NCI-H2029 treated with DMSO at 0.1 percent for 48 hours (cell line): ENCODE measurements at places on chromosomes 13 and 19.
A peak's percentile ranks its signal among the peaks of the same experiment; 100 is the strongest.

DNA sequence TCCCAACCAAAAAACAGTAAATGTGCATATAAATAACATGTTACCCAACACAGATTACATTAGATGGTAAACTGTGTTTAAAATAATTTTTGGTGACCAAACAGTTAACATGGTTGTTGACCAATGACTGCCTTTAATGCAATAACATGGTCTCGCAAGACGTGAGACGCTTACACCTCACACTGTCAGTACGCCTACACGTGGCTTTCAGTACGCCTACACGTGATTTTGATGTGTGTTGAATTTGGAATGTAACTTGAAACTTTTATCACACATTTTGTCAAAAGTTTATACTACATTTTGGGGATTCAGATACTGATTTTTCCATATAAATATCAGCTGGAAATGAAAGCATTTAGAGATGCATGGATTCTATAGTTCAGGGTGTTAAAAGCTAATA, 32.0 kb downstream of the SLC7A9 start:
- no peak for DNase-seq

- no peak for DNase-seq
Measured at GRCh38 chr13:90205911-90206310, 1141.6 kb upstream of the MIR17HG start.

DNA sequence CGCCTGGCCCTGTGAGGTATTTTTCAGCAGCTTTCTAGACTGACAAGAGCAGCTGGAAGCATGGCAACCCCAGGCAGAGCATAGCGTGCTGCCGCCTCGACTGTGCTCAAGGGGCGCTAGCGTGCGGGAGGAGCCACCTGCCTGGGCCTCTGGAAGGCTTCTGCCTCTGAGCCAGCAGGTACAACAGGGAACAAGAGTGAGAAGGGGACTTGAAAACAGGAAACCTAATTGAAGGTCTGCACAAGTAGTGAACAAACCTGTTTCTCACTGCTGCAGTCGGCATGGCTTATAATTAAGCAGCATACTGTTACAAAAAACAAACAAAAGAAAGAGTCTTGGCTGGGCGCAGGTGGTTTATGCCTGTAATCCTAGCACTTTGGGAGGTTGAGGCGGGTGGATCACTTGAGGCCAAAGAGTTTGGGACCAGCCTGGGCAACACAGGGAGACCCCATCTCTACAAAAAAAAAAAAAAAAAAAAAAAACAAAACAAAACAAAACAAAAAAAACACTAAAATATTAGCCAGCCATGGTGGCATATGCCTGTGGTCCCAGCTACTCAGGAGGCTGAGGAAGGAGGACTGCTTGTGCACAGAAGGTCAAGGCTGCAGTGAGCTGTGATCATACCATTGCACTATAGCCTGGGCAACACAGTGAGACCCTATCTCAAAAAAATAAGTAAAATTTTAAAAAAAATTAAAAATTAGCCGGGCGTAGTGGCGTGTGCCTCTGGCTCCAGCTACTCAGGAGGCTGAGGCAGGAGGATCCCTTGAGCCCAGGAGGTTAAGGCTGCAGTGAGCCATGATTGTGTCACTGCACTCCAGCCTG, 12.6 kb upstream of the GARRE1 start:
- DNase-seq, result peak; percentile 91

DNA sequence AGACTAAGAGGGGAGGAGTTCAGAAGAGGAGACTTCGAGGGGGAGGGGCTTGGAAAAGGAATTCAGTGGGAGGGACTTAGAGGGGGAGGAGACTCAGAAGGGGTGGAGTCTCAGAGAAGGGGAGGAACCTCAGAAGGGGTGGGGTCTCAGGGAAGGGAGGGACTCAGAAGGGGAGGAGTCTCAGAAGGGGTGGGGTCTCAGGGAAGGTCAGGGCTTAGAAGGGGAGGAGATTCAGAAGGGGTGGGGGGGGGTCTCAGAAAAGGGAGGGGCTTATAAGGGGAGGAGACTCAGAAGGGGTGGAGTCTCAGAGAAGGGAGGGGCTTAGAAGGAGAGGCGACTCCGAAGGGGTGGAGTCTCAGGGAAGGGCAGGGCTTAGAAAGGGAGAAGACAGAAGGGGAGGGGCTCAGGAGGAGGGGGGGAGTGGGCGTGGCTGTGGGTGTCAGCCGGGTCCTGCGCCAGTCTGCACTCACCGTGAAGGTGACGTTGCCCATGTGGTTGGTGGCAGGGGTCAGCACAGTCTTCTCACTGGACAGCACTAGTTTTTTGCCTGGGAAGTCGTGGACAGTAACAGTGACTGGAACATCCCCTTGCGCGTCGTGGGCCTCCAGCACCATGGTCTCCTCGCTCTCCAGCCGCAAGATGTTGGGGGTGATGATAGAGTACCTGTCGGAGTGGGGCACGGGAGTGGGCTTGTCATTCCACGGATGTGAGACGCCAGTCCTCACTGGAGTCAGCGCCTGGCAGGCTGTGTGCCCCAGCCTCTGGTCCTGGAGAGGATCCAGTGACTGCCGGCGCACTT, 1.5 kb downstream of the C3 start:
- no peak for DNase-seq

GRCh38 chr19:35879068-35879467, 10.7 kb downstream of the APLP1 start:
- DNase-seq, result no peak

- DNase-seq, result no peak
Measured at GRCh38 chr13:110262508-110263291, 44.3 kb downstream of the COL4A1 start.

DNA sequence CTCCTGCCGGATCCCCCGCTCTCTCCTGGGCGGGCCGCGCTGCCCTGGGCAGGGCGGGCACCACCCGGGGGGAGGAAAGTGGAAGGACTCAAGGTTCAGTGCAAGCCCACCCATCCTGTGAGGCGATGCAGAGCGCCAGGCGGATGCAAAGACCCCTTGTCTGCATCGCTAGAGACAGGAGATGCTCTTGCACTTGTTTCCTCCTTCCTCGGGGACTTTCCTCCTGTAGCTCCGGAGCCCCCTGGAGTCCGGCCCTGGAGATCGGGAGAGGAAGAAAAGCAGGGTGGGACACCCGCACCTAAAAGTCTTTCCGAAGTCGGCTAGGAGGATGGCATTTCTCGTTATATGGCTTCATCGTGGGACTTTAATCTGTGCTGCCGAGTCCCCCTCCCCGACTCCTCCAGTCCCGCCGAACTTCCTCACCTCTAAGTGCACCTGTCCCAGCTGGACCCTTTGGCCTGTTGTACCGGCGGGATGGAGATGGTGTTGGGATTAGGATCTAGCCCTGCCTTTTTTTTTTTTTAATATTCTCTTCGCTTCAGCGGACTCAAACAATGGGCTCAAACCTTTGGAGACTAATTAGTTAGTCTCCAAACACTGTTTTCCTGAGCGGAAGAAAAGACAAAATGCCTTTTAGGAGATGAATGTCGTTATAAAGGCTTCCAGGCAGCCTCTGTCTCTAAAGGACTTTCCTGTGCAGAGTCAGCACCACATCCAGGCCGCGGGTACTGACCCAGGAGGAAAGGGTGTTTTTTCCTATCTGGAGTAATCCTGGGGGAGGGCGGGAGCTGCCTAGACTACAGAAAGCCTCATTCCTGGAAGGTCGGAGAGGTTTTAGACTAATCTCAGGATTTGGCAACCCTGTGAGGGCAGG, 725 bp downstream of the FAM124A start:
- DNase-seq, result no peak

DNA sequence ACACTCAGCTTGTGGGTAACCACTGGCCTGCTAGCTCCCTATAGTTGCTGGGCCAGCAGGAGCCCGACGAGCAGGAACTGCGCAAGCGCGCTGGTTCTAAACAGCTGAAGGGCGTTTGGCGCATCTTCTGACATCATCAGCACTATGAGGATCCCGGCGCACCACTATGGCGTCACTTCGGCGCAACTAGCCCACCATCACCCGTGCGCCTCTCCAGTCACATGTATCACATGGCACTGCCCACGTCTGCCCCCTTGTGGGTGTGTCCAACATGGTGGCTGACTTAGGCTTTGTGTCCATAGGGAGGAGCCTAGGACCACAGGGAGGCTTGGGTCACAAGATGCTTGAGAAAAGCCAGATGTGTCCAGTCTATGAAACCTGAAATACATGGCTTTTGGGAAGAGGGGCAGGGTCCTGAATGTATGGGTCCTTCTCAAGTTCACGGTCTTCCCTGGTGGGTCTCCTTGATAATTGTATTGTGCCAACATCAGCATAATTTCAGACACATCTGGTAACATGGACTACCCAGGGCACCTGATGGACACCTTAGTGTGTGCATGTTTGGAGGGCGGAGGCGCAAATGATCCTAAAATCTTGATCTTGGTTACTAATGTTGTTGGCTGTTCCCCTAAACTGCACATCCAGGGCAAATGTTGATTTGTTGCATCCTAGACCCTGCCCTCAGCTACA, 18.0 kb downstream of the KLK4 start:
- DNase-seq, result no peak

DNA sequence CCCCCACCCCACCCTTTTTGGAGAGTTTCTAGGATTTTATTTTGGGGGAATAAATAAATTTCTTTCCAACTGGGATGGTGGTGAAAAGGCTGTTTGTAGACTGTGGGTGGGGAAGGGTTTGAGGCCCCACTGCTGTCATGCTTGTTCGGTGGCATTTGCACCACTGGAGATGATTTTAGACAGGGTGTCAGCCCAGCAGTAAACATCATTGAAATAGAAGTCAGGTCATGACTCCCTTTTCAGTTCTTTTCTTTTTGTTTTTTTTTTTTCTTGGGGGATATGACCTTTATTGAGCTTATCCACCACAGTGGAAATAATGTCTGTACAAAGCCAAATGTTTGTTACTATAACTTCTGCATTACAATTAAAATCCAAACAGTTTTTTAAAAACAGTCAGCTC, 14.1 kb downstream of the UBAC2 start:
- DNase-seq, result no peak

DNA sequence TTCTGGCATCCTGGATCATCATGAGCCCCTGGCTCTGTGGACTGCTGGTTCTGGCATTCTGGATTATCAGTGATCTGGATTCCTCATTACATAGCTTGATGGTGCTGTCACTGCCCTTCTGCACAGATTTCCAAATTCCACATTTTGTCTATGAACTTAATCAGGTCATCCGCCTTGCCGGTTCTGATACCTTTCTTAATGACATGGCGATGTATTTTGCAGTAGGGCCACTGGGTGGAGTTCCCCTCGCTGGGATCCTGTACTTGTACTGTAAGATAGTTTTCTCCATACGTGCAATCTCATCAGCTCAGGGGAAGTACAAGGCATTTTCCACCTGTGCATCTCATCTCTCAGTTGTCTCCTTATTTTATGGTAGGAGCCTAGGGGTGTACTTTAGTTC, 24.4 kb upstream of the OR7C2 start:
- no peak for DNase-seq

DNA sequence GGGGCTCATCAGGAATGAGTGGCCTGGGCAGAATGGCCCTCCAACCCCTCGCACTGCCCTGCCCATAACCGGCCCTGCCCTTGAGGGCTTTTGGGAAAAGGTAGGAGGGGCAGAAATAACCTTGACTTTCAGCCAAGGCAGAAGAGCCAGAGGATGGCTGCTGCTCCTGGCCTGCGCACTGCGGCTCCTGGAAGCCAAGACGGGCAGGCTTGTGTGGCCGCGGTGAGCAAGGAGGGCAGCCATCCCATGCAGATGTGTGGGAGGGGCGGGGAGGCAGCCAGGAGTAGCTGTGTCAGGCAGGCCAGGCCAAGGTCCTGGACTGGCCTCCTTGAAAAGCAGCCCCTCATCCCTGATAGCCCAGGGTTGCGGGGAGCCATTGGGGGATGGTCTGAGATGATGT, 57.6 kb upstream of the URI1 start:
- DNase-seq, result no peak

GRCh38 chr13:89750371-89750770, 1597.1 kb upstream of the MIR17HG start:
- DNase-seq, result no peak

- DNase-seq, result no peak
Measured at GRCh38 chr13:39322836-39323585, 280.0 kb downstream of the LHFPL6 start.

DNA sequence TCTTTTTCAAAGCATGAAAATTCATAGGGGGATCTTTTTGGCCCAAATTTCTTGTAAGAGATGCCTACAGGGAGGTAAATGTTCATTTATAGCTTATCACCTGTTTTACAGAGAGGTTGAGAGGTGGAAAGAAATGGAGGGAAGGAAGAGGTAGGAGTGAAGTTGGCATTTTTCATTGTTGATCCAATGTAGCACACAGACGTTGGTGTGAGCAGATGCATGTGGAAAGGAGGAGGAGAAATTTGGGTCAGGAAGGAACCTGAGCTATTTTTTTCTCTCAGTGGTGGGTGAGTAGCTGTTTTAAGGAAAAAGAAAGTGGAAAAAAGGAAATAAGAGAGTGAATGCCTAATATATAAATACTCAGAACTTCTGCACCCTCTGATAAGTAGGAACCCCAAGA, 9.9 kb upstream of the SMIM17 start:
- DNase-seq, result no peak

GRCh38 chr19:49679771-49680413, 2.8 kb downstream of the PRMT1 start:
- no peak for DNase-seq

- no peak for DNase-seq
Measured at GRCh38 chr19:14542711-14543328, 13.4 kb downstream of the TECR start.

GRCh38 chr13:94239135-94239534, 240.3 kb downstream of the DCT start:
- DNase-seq, result no peak

DNA sequence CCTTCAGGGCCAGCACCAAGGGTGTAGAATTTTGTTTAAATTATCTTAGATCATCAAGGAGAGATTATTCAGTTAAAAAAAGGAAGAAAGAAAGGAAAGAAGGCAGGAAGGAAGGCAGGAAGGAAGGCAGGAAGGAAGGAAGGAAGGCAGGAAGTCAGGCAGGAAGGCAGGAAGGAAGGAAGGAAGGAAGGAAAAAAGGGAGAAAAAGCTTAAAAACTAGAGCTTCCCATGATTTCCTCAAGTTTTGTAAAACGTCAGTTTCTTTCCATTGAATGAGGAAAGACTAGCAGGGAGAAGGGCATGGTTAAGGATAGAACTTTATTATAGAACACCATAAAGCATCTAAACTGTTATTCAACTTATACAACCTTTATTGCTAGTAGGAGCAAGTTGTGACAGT, 2672.0 kb upstream of the PCDH20 start:
- DNase-seq, result no peak

DNA sequence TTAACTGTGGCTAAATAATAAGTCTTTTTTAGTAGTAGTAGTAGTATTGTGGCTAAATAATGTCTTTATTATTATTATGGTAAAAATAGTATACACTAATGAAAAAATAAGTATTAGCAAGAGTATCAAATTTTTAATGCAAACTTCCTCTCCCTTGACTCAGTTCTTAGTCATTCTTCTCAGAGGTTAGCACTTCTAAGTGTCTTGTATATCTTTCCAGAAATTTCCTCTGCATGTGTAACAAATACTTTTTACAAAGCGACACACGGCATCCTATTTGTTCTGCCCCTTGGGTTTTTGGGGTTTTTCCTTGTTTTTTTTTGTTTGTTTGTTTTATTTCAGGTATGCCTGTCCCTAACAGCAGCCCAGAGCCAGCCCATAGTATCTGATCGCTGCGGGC, 20.9 kb downstream of the SIN3B start:
- DNase-seq, result no peak

DNA sequence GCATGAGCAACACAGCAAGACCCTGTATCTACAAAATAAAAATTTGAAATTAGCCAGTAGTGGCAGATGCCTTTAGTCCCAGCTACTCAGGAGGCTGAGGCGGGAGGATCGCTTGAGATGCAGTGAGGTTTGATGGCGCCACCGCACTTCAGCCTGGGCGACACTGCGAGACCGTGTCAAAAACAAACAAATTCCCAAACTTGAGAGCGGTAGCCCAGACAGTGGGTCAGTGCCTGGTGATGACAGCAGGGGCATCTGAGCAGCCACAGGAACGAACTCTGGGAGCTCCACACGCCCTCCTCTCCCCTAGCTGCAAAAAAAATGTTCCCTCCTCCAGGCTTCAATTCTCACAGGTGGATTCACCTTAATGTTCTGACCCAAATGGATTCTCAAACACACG, 14.1 kb downstream of the ZNF490 start:
- no peak for DNase-seq
